ENCODE measurements at places on chromosomes 12 and 14.

DNA sequence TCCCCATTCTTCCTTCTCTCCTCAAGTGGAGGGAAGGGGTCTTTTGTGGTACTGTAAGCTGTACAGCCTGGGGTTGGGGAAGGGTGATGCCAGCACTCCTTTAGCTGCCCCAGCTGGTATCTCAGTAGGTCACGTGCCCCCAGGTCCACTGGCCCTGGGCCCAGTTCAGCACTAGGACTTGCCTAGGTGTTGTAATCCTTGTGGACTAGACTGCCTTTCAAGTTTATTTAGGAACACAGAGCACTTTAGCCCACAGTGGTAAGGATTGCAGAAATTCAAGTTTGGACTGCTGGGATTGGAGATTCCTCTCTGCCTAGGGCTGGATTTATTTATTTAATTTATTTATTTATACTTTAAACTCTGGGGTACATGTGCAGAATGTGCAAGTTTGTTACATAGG, 569.6 kb downstream of the AACS start:
- no peaks in the 10 kb centered on the region for H3K27me3 ChIP-seq
- DNase-seq = peak; percentile 61
- no peak overlapping the region for H3K4me3 ChIP-seq
- no peaks in the 10 kb centered on the region for H3K4me1 ChIP-seq
- H3K36me3 ChIP-seq = no peaks in the 10 kb centered on the region
- no peak overlapping the region for H3K27ac ChIP-seq

DNA sequence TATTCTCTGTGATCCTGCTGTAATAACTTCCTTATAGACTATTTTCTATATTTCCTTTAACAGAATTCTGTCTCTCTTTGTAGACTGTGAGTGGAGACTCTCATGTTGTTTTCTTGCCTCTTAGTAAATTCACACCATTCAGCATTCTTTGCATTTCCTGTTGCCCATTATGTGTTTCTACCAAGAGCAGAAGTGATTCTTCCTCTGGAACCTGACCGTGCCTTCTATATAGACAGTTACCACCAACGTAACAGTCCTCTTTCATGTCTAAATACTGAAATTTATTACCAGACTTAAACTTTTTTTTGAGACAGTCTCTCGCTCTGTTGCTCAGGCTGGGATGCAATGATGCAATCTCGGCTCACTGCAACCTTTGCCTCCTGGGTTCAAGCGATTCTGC, 31.1 kb downstream of the METAP2 start:
- H3K27me3 ChIP-seq = no peaks in the 10 kb centered on the region
- H3K36me3 ChIP-seq = peaks cover 83% of the 10 kb centered on the region
- DNase-seq = no peak
- no peak overlapping the region for H3K27ac ChIP-seq

GRCh38 chr12:45368841-45369489, 153.1 kb downstream of the ANO6 start:
- no peak overlapping the region for H3K27ac ChIP-seq
- H3K27me3 ChIP-seq = no peaks in the 10 kb centered on the region
- H3K4me3 ChIP-seq = no peak overlapping the region
- H3K4me1 ChIP-seq = no peaks in the 10 kb centered on the region
- H3K36me3 ChIP-seq = peaks cover 31% of the 10 kb centered on the region

GRCh38 chr12:41905073-41905758, 239.5 kb downstream of the GXYLT1 start:
- DNase-seq = no peak
- H3K27me3 ChIP-seq = no peaks in the 10 kb centered on the region
- no peaks in the 10 kb centered on the region for H3K36me3 ChIP-seq
- no peaks in the 10 kb centered on the region for H3K4me1 ChIP-seq
- H3K27ac ChIP-seq = no peak overlapping the region

- H3K4me1 ChIP-seq = no peaks in the 10 kb centered on the region
- DNase-seq = no peak
- no peaks in the 10 kb centered on the region for H3K36me3 ChIP-seq
- no peak overlapping the region for H3K4me3 ChIP-seq
- no peak overlapping the region for H3K27ac ChIP-seq
These were observed 69.8 kb upstream of the PYGL start for GRCh38 chr14:51014086-51014485.

- H3K27me3 ChIP-seq = no peaks in the 10 kb centered on the region
- H3K4me3 ChIP-seq = no peak overlapping the region
- DNase-seq = no peak
- H3K36me3 ChIP-seq = no peaks in the 10 kb centered on the region
- H3K4me1 ChIP-seq = peaks cover 7% of the 10 kb centered on the region
These were observed 247.4 kb downstream of the EFCAB11 start for GRCh38 chr14:89707086-89707485.

GRCh38 chr12:7017870-7018349, 366 bp downstream of the LPCAT3 start:
- H3K36me3 ChIP-seq = peaks cover 12% of the 10 kb centered on the region
- DNase-seq = no peak
- peak overlapping the region; percentile 74 for H3K4me3 ChIP-seq
- H3K27me3 ChIP-seq = no peaks in the 10 kb centered on the region

DNA sequence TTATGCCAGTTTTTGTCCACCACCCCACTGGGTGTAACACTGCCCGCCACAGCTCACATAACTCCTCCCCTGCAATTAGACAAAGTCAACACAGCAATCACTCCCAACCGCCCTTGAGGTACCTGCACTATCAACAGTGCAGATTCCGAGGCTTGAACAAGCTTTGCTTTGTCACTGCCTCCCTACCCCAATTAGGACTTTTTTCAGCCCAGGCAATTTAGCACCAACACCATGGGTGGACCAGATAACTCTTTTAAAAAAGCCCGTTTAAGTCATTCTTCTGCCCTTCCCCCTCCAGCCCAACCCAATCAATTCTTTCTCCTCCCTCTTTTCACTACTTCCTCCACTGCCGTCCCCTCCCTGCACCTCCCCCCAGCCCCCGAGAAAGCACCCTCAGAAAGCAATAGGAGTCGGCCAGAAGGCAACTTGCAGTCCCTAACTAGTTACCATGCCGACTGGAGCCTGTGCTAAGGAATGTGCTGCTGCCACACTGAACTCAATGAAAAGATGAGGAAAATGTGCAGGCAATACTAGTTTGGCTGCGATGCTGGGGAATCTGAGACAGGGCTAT, 45.7 kb upstream of the OTX2 start:
- H3K4me3 ChIP-seq = no peak overlapping the region
- peak overlapping the region; percentile 37 for H3K27ac ChIP-seq

- no peaks in the 10 kb centered on the region for H3K36me3 ChIP-seq
- H3K4me3 ChIP-seq = no peak overlapping the region
- no peak overlapping the region for H3K27ac ChIP-seq
- no peak for DNase-seq
- H3K4me1 ChIP-seq = no peaks in the 10 kb centered on the region
These were observed 12.3 kb upstream of the FBXO21 start for GRCh38 chr12:117202556-117202955.

DNA sequence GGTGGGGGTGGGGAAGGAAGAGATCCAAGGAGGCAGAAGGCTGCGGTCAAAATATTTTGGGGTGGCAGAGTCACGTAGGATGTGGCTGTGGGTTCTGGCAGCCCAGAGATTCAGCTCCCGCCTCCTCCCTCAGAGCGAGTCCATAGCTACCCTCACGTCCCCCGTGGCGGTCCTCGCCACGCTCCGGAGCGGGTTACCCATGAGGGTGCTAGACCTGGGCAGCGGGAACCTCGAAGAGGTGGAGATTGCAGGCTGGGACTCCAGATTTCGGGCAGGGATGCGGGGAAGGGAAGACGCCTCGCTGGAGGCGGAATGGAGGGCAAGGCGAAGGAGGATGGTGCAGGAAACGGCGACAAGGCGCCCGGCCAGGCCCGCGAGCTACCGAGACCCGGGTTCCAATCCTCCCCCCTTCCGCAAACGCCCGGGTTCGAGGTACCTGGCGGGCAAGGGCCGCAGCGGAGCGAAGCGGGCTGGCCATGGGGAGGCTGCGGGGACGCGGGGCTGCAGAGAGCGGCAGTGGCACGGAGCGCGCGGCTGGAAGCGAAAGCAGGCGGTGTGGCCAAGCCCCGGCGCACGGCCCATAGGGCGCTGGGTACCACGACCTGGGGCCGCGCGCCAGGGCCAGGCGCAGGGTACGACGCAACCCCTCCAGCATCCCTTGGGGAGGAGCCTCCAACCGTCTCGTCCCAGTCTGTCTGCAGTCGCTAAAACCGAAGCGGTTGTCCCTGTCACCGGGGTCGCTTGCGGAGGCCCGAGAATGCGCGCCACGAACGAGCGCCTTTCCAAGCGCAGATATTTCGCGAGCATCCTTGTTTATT, 46.2 kb downstream of the BCAT1 start:
- no peaks in the 10 kb centered on the region for H3K36me3 ChIP-seq
- peaks cover 11% of the 10 kb centered on the region for H3K27me3 ChIP-seq

GRCh38 chr14:103385929-103386712, 906 bp downstream of the MARK3 start:
- no peaks in the 10 kb centered on the region for H3K36me3 ChIP-seq
- H3K27me3 ChIP-seq = no peaks in the 10 kb centered on the region
- DNase-seq = peak; percentile 35
- H3K4me3 ChIP-seq = peak overlapping the region; percentile 92
- H3K27ac ChIP-seq = peak overlapping the region; percentile 99

- H3K36me3 ChIP-seq = peaks cover 37% of the 10 kb centered on the region
- H3K4me3 ChIP-seq = peak overlapping the region; percentile 88
- H3K27me3 ChIP-seq = no peaks in the 10 kb centered on the region
- DNase-seq = no peak
- peaks cover 74% of the 10 kb centered on the region for H3K4me1 ChIP-seq
These were observed 2.0 kb downstream of the NFKBIA start for GRCh38 chr14:35402323-35403113.
